Activated T-cell treated with anti-CD3 and anti-CD28 coated beads, Interleukin-2, amount 50 U/mL, for 48 hours (primary cell): ENCODE measurements at places on chromosomes 13 and 19.

DNA sequence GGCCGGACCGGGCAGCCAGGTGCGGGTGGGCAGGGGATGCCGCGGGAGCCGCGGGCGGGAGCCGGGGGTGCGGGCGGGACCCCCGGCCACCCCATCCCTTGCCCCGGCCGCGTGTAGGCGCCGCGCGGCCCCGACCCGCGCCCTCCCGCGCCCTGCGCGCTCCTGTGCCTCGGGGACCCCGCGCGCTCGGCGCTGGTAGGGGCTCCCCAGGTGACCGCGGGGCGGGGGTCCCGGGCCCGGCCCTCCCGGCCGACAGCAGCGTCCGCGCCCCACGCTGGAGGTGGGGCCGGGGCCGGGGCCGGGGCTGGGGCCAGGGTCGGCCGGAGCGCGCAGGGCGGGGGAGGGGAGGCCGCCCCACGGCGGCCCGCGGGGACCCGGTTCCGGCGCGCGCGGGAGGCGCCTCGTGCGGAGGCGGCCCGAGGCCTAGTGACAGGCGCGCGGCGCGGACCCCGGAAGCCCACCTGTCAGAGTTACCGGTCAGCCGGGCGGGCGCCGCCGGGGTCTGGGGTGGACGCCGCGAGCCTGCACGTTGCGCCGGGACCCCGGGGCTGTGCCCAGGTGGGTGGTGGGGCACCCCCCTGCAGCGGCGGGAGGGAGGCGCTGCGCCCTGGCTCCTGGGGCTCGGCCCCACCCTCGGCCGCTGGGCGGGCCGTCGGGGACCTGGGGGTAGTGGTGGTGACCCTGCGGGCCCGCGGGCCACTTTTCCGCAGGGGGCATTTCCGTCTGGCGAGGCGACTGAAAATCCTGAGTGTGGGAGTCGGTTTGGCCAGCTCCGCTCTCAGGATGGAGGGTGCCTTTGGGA, 518 bp downstream of the TFDP1 start:
- DNase-seq, result peak; percentile 47

DNA sequence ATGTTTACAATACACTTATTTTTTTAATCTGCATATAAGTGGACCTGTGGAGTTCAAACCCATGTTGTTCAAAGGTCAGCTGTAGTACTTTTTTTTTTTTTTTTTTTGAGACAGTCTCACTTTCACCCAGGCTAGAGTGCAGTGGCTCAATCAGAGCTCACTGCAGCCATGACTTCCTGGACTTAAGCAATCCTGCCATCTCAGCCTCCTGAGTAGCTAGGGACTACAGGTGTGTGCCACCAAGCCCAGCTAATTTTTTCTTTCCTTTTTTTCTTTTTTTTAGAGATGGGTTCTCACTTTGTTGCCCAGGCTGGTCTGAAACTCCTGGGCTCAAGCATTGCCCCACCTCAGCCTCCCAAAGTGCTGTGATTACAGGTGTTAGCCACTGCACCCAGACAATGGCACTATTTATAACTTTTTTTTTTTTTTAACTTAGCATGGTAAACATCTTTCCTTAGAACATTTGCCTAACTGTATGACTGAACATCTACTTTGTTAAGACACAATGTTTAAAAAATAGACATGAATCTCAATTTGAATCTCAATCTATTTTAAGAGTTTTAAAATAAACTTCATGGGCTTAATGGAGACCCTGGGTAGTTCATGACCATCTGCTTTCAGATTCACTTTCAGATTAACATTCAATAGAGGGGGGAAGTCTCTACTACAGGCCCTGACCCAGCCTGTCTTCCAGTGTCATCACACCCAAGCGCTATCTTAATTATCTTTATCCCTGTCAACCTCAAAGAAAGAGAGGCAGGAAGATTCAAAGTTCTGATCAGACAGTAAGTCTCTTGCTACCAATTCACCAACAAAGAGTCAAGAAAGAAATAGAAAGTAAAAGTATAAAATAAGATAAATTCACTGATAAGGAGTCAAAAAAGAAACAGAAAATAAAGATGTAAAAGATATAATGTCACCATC, 97.7 kb upstream of the DOCK9 start:
- no peak for DNase-seq

DNA sequence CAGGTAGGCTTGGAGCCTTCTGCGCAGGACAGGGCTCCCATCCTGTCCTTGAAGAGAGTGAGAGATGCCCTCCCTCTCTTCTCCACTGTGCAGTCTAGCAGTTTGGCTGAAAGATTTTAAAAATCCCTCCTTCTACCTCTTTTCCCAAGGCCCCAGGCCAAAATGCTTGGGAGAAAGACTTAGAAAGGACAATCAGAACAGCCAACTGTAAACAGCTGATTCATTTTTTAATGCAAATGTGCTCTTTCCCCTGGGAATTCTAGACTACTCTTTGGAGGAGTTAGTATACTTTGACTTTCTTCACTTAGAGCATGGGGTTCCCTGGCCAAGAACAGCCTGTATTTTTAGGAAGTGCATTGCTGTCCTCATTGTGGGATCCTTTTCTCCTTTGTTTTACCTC, 398.9 kb downstream of the GPC6 start:
- no peak for DNase-seq

GRCh38 chr19:9941671-9942070, 5.4 kb upstream of the OLFM2 start:
- no peak for DNase-seq

DNA sequence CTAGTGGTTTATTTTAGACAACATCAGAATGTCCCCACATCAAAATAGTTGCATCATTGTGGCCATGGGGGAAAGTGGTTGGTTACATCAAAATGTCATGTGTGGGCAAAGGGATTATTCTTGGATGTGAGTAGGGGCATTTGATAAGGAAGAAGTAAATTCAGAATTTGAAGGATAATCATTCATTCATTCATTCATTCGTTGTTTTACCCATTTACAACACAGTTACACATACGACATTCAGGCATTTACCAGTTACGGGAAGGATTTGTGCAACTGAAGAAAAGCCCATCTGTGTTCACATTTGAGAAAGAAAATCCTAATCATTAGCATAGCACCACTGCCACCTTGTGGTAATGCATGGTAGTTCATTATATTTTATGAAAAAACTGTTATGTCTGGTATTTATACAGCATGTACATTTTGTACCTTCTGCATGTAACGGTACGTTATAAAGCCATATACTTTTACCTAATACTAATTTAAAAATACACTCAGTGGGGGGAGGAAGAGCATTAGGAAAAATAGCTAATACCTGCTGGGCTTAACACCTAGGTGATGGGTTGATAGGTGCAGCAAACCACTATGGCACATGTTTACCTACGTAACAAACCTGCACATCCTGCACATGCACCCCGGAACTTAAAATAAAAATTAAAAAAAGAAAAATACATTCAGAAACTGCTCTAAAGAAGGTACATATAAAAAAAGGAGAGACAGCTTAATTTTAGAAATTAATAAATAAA, 62.1 kb downstream of the DGKH start:
- no peak for DNase-seq

GRCh38 chr13:24894277-24894971, 130.5 kb downstream of the RNF17 start:
- DNase-seq, result no peak

DNA sequence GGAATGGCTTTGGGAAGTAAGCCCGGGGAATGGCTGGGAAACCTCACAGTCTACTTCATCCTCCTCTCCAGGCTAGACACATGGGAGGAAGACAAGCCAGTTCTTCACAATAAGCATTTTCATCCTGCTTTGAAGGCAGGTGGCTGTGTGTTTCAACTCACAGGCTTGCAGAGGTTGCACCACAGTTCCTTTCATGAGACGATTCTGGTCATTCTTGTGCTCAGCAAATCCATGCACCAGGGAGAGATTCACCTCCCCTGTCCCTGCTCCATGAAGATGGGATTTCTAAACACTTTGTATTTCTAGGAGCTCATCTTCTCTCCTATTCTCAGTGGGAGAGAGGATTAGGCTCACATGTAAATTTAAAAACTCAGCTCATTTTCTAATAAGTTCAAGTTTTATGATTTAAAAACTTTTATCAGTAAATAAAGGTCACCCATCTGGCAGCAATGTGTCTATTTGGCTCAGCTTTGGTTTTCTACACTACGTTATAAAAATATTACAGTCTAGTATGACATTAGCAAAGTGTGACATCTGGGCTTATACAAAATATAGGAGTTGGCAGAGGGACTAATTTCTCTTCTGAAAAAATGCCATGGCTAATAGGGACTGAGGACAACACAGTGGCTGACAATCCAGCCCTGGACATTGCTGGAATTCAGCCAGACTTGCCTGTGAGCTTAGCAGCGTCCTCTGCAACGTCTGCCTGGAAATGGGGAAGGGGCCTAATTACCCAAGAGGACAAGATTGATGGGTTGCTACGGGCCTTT, 283.2 kb upstream of the SLC10A2 start:
- DNase-seq, result no peak
